Astrocyte (in vitro differentiated cells and primary cell): ENCODE measurements at places on chromosomes 12 and 14.

DNA sequence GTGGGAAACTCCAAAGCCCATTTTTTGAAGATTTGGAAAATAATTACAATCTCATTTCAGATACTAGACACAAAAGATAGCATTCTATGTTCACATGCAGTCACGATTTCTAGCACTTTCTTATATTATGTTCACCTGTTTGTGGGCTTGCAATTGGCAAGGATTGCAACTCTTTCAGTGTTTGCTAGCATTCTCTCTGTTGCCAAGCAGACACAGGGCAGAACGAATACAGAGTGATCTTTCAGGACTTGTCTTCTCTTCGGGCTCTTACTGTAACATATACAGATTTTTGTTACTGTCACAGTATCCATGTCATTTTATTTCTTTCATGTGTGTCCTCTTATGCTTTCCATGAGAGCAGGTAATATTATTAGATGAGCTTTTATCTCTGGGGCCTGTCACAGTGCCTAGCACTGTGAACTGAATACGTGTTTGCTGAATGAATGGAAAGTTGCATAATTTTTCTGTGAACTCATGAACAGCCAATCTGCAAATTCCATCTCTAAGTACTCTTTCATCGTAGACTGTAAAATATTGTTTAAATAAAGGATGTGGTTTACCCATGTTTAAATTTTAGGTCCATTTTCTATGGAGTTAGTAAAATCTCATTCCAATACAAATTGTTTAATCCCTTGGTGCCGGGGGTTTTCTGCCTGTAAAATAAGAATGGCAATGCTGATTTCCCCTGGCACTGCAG lies 105.1 kb downstream of the BMP4 start:
- DNase-seq, result peak; percentile 33

GRCh38 chr14:65261425-65261920 lies 151.1 kb upstream of the FUT8 start:
- DNase-seq, result peak; percentile 64

GRCh38 chr14:53840444-53840843 lies 116.2 kb downstream of the BMP4 start:
- peak; percentile 62 for DNase-seq

DNA sequence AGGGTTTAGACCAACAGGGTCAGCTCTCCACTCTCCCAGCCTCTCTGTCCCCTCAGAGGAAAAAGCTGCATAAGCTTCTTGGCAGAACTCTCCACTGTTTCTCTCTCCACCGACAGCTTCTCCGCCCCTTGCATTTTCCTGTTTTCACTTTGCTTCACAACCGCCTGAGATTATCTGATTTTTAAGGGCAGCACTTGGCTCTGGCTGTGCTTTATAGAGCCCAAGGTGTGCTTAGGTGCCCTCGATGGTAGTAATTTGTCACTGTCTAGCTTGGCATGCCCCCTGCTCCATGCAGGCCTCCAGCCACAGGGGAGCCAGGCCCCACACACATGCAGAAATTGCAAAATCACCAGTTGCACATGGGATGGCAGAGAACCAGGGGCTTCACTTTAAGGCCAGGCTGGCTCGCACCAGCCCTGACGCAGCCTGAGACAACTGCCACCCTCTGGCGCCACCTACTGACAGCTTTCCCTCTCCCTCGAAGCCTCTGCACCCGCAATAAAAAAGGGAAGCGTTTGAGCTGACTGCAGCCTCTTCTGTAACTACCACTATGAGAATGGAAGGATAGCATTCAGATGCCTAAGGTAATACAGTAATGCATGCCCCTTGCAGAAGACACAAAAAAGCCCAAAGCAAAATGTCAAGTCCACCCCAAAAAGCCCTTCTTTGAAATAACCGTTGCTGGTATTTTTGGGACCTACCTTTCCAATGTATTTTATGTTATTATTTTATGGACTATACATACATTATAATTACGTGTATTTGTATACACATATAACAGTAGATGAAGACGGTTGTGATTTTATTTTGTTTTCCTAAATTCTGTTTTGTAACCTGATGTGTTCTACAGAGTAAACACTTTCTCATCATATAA lies 32.0 kb upstream of the RIMBP2 start:
- peak; percentile 20 for DNase-seq

- DNase-seq, result no peak
These were observed 85.3 kb downstream of the TMEM260 start for GRCh38 chr14:56664811-56665421.

- no peak for DNase-seq
These were observed 954.2 kb upstream of the FBXO33 start for GRCh38 chr14:40386433-40386832.

DNA sequence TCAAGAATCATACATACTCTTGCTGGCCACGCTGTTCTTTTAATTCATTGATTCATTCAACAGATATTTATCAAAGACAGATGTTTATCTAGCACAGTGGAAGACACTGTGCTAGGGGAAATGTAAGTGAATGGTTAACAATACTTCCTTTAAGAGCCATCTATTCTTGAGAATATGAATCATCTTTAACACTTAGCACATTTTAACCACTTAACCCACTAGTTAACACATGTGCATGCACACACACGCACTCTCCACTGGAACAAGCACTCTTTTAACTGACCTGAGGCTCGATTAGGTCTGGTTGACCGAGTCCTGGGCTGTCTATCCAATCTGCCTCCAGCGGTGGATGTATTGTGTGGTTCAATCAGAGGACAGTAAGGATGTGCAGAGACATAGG lies 34.6 kb downstream of the LMNTD1 start:
- peak; percentile 77 for DNase-seq

DNA sequence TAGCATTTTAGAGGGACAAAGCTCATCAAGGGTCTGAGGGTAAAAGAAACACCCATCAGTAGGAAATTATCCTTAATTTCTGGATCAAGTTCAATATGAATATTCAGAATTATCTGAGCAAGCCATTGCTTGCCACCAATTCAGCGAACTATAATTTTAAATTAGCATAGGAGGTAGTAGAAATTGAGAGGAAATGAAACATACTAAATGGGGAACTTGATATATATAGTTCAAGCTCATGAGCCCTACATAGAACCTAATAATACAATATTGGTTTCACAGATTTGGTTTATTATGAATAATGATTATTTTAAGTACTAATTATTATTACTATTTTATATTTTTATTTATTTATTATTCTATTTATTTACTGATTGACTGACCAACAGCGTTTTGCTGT lies 42.1 kb upstream of the GXYLT1 start:
- no peak for DNase-seq

DNA sequence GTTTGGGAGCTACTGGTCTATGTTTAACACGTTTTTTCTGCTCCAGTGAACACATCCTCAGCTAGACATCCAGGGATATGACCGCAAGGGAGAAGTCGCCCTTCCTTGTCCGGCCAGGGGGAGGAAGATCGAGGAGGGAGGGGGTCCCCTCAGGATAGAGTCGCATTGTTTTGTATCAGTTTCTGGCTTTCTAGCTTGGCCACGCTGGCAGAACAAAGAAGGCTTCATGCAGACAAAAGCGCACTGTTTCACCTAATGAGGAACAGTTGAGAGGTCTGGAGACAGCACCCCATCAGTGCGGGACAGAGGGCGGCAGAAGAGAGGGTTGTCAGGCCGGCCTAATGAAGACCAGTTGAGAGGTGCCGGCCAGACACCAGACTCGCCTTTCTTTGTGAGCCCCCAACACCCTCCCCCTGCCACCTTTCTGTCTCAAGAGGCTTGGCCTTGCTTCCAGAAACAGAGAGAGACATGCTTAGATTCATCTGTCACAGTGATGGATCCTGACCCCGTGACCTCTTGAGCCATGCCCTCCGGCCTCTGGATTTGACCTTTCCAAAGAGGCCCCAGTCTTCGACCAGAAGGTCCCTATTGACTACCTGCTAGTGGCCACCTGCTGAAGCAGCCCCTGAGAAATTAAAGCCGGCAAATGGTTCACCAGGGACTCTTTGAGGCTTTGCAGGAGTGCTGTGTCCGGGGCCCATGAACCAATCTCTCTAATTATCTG lies 254.7 kb upstream of the TBX3 start:
- no peak for DNase-seq

- DNase-seq, result no peak
These were observed 47.6 kb upstream of the RBM19 start for GRCh38 chr12:114013575-114014345.

- peak; percentile 68 for DNase-seq
These were observed 30.6 kb downstream of the BORCS5 start for GRCh38 chr12:12387501-12387900.

GRCh38 chr14:64053694-64054669 lies 201.2 kb downstream of the SYNE2 start:
- DNase-seq, result no peak

- DNase-seq, result no peak
These were observed 16.2 kb downstream of the OTX2 start for GRCh38 chr14:56794088-56794556.

- peak; percentile 80 for DNase-seq
These were observed 76.1 kb downstream of the SAMD4A start for GRCh38 chr14:54642801-54643695.

- no peak for DNase-seq
These were observed 13.8 kb upstream of the KANSL2 start for GRCh38 chr12:48695859-48696258.

GRCh38 chr14:45715946-45716345 lies 462.9 kb upstream of the MIS18BP1 start:
- DNase-seq, result no peak

DNA sequence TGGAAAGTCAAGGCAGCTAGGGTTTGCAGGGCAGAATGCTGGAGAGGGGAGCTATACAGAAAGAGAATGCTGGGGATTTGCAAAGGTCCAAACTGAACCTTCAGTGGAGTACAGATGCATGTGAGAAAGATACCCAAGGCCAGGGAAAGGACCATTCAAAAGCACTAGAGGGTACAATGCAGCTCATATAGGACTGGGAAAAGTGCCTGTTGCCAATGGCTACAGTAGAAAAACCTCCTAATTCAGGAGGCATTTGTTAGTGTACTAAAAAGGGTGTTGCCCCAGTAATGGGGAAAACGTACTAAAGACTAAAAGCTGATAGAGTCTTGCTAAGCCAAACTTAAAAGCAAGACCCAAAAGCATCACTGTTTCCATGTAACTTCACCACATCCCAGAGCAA lies 30.1 kb downstream of the E2F7 start:
- no peak for DNase-seq

- peak; percentile 39 for DNase-seq
These were observed 375.0 kb downstream of the DPF3 start for GRCh38 chr14:72518809-72519377.

GRCh38 chr12:26451763-26452162 lies 256.4 kb downstream of the SSPN start:
- DNase-seq, result peak; percentile 49

- no peak for DNase-seq
These were observed 11.5 kb downstream of the TCL1B start for GRCh38 chr14:95697764-95698163.

GRCh38 chr12:132554845-132555630 lies 55.3 kb downstream of the LRCOL1 start:
- no peak for DNase-seq

DNA sequence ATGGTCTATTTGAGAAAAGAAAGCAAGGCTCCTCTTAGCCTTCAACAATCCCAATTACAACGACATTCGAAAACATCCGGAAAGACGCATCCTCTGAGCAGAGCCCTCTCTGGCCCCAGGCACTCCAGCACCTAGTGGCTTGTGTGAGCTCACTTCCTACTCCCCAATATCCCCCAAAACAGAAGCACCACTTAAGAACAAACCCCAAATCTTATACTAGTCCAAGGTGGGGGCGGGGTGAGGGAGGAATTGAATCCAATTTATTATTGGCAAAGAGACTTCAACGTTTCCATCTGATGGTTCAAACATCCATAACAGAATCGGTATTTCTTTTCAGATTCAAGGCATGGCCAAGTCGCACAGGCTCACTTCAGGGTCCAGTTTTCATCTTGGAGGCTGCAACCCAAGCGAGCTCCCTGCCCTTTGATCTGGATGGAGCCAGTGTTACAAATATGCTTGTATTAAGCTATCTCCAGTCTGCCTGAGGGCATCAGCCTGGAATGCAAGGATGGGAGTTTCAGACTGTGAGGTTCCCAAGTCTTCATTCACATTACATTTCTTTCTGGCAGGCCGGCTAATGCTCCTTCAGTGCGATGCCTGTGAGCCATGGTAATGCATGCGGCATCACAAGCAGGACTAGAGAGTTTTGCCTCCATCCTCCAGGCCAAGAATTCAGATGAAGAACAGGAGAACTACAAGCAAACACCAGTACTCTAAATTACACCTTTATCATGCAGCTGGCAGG lies 132.5 kb upstream of the FOXN3 start:
- DNase-seq, result peak; percentile 34

- no peak for DNase-seq
These were observed 219.0 kb upstream of the RTL1 start for GRCh38 chr14:101122237-101123141.

DNA sequence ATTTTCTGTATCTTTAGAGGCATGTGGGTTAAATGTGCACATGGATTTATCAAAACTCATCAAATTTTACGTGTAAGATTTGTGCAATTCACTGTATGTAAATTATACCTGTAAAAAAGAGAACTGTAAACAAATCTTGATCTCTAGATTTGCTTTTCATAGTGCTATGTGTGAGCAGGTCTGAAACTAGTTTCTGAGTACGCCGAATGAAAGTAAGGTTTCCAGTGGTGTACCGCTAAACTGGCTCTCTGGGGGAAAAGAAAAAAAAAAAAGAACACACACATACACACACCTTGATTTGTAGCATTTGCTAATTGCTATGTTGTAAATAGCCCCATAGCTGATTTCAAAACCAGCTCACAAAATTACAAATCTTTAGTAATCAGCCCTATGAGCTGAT lies 8.6 kb upstream of the SLC41A2 start:
- DNase-seq, result no peak

- no peak for DNase-seq
These were observed 8.2 kb downstream of the BCL11B start for GRCh38 chr14:99263564-99264330.

GRCh38 chr12:127113945-127114344 lies 1153.0 kb upstream of the TMEM132C start:
- DNase-seq, result no peak

GRCh38 chr12:104929977-104930376 lies 28.1 kb downstream of the SLC41A2 start:
- no peak for DNase-seq

GRCh38 chr12:56293795-56294194 lies 6.3 kb downstream of the CS start:
- no peak for DNase-seq

- DNase-seq, result peak; percentile 61
These were observed 94.1 kb downstream of the PLCZ1 start for GRCh38 chr12:18643681-18644080.

DNA sequence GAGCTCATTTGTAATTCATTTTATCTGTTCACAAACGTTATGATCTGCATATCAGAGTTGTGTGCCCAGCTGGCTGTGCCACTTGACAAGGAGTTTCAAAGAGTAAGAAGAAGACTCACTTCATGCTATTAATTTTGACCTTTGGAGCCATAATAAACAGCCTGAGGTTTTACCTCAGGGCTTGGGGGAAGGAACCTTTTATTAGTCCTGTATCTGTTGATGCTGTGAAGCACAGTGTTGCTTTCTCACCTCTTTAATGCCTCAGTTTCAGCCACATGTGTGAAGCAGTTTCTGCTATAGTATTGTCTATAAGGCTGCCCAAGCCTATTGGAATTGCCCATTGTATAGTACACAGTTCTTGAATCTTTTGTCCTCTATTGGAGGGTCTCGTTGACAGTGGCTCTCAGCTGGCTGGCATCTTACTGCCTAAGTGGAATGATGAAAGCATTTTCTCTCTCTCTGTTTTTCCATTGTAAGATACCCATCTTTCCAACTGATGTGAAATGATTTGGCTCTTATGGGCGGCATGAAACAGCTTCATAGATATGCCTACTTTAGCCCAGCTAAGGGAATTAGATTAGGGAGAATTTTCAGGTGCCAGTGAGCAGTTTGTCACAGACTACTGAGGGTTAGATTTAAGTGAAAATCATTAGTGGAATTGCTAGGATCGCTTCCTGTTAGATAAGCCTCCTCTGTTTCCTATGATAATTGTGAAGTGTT lies 34.7 kb downstream of the GPATCH2L start:
- DNase-seq, result no peak
